ENCODE measurements at places on chromosomes 1 and 21.

- no peak for DNase-seq
Measured at GRCh38 chr21:41857771-41858300, 21.3 kb downstream of the PRDM15 start.

- no peak for DNase-seq
Measured at GRCh38 chr1:113247782-113248181, 142.5 kb upstream of the MAGI3 start.

DNA sequence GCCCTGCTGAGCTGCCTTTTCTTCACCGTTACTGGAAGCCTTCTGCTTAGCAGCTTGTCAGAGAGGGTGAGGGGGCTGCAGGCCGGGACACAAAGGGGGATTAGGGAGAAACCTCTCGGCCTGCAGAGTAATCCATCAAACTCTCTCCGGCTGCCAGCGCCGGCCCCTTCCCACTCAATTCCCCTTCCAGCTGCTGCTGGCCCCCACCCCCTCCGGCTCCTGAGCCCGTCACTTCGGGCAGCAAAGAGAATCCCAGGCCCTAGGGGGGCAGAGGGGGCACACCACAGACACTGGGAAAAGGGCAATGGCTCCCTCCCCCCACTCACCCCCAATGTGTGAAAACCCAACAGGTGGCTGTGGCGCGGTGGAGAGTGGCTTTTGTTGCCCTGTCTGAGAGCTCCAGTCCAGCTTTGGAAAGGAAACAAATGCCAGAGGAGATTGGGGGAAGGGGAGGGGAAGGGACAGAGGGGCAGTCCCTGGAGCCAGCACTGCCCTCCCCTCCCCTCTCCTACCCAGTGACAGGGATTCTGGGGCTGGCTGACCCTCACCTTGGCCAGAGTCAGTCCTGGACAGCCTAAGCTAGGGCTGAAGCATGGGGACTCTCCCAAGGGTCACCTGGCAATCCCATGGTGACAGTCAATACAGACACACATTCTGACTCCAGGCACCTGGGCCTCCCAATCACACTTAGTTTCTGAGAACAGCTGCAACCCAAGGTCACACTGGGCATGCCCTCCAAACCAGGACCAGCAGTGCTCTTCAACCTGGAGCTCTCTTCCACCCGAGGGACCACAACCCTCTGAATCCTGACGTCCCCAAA, 9.5 kb downstream of the SLC45A3 start:
- no peak for DNase-seq

DNA sequence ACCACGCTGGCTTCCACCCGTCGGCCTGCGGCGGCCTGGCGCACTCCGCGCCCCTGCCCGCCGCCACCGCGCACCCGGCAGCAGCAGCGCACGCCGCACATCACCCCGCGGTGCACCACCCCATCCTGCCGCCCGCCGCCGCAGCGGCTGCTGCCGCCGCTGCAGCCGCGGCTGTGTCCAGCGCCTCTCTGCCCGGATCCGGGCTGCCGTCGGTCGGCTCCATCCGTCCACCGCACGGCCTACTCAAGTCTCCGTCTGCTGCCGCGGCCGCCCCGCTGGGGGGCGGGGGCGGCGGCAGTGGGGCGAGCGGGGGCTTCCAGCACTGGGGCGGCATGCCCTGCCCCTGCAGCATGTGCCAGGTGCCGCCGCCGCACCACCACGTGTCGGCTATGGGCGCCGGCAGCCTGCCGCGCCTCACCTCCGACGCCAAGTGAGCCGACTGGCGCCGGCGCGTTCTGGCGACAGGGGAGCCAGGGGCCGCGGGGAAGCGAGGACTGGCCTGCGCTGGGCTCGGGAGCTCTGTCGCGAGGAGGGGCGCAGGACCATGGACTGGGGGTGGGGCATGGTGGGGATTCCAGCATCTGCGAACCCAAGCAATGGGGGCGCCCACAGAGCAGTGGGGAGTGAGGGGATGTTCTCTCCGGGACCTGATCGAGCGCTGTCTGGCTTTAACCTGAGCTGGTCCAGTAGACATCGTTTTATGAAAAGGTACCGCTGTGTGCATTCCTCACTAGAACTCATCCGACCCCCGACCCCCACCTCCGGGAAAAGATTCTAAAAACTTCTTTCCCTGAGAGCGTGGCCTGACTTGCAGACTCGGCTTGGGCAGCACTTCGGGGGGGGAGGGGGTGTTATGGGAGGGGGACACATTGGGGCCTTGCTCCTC, 1.9 kb downstream of the OLIG2 start:
- DNase-seq = no peak

DNA sequence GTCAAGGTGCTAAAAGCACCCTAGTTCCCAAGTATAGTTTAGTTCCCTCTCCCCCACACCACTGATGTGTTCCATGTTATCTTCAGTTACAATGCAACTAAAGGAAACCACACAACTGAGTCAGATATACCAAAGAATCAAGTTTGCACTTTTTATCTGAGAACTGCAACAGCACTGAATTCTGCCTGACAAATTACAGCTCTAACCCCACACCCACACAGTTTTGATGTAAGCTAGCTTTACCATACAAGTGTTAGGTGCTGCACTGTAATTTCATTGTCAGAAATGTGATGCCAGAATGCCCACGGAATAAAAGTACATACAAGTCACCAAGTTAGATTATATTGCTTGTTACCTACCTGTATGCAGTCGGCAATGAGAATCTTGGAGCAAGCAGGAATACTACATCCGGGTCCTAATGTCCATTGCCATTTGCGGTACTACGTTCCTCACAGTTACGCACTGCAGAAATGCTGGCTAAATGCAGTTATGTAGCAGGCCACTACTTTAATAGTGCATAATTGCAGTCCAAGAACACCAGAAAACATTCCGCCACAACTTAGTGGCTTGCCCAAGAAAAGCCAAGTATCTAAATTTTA, 12.1 kb downstream of the SFPQ start:
- no peak for DNase-seq

- DNase-seq = no peak
Measured at GRCh38 chr1:237390823-237391222, 348.8 kb downstream of the RYR2 start.

DNA sequence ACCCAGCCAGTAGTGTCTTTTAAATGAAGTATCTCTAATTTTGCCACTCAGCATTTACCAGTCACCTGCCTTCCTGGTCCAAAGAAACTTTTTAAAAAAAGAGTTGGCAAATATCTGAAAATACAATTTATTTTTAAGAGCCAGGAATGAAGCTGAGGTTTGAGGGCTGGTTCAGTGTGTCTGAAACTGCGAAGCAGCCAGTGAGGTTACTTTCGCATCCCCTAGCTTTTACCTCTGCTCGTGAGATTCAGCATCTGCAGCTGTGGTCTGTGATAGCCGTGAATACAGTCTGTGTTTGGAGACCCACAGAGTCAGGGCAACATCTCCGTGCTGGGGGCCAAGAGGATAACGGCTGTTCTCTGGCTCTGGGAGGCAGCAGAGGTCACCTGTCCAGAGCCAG, 21.3 kb upstream of the KCNAB2 start:
- peak; percentile 29 for DNase-seq

GRCh38 chr1:8461351-8462110, 143.6 kb downstream of the SLC45A1 start:
- no peak for DNase-seq

- no peak for DNase-seq
Measured at GRCh38 chr1:93552741-93553455, 105.0 kb downstream of the FNBP1L start.

GRCh38 chr1:55694310-55694801, 479.2 kb upstream of the USP24 start:
- no peak for DNase-seq

DNA sequence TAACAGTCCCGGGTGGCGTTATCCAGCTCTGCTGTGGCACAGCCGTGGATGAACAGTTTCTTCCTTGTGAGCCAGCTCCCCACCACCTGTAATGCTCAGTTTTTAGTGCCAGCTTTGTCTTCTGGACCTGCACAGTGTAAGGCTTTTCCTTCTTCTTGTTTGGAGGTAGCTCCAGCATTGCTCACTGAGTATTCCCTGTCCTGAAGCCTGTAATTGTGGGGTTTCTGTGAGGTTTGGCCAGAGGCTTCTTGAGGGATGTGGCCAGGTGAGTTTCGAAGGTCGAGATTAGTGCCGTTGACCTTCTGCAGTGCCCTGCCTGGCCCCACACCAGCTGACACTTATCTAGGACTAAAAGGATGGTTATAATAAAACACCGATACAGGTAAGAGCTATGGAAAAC, 75.0 kb downstream of the PBX1 start:
- no peak for DNase-seq

GRCh38 chr1:204925701-204926100, 55.0 kb downstream of the NFASC start:
- DNase-seq = no peak

Data from GM12864 (cell line).